ENCODE measurements at places on chromosomes 4 and X.

- no peak for DNase-seq
Observed at GRCh38 chr4:153335665-153336064, 8.8 kb upstream of the MND1 start.

GRCh38 chr4:89056953-89057398 lies at the start of gene FAM13A:
Gene FAM13A (minus strand): TSS chr4:89057185. CDS start chr4:89056964, 221 bp downstream.
- peak; percentile 85 for DNase-seq

GRCh38 chrX:153469811-153470410 lies 465 bp downstream of the HAUS7 start:
- no peak for DNase-seq

- DNase-seq, result no peak
Observed at GRCh38 chrX:36581030-36581429, 427.1 kb upstream of the FAM47C start.

DNA sequence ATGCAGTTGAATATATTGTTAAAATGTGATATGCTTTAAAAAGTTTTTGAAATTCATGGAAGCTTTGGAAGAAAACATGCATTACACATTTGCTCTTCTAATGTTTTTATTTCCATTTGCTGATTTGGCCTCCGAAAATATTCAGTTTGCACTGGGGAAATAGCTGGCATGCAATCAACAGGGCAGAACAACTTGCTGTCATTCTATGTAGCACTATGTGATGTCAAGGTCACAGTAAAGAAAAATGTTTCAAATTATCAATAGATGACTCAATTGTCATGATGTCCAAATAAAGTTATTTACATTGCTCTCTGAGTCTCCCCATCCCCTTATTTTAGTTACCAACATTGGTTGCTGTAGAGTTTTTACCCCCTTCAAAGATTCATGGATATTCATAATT lies 119.2 kb downstream of the TLL1 start:
- DNase-seq, result no peak

GRCh38 chrX:15336023-15336413 lies 695 bp upstream of the PIGA start:
- DNase-seq, result no peak

DNA sequence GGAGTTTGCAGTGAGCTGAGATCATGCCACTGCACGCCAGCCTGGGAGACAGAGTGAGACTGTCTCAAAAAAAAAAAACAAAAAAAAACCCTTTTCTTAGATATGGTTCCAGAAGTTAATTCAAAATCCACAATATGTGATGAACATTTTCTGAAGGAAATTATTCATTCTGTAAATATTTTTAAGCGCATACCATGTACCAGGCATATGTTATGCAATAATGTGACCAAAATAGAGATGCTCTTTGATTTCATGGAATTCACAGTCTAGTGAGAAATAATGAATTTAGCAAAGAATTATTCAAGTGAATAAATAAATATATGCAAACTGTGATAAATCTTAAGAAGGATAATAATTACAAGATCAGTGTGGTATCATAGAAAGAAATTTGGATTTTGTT lies 174.7 kb downstream of the GC start:
- DNase-seq, result no peak

GRCh38 chr4:139367421-139368090 lies 65.3 kb upstream of the NDUFC1 start:
- DNase-seq, result no peak

DNA sequence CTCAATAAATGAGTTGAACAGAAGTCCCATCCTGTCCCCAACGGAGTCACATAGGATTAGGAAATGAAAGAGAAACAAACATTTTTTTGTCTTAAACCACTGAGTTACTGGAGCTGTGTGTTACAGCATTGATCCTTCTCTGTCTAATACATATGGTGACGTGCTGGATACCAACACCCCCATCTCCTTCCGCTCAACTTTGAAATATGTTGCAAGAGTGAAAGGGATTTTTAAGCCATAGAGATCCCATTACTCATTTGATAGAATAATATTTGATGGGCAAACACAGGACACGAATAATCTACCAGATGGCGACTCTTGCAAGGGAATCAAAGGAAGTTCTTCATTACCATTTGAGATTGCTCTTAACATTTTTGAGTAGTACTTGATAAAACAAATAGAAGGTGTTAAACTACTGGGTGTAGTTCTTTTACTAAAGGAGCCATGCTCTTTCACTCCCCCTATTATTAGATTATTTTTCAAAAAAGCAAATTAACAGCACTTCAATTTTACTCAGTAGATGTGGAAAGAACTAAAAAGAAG lies 140.5 kb downstream of the PACRGL start:
- DNase-seq, result no peak

- no peak for DNase-seq
Observed at GRCh38 chr4:46131498-46132057, 7.7 kb upstream of the GABRG1 start.

DNA sequence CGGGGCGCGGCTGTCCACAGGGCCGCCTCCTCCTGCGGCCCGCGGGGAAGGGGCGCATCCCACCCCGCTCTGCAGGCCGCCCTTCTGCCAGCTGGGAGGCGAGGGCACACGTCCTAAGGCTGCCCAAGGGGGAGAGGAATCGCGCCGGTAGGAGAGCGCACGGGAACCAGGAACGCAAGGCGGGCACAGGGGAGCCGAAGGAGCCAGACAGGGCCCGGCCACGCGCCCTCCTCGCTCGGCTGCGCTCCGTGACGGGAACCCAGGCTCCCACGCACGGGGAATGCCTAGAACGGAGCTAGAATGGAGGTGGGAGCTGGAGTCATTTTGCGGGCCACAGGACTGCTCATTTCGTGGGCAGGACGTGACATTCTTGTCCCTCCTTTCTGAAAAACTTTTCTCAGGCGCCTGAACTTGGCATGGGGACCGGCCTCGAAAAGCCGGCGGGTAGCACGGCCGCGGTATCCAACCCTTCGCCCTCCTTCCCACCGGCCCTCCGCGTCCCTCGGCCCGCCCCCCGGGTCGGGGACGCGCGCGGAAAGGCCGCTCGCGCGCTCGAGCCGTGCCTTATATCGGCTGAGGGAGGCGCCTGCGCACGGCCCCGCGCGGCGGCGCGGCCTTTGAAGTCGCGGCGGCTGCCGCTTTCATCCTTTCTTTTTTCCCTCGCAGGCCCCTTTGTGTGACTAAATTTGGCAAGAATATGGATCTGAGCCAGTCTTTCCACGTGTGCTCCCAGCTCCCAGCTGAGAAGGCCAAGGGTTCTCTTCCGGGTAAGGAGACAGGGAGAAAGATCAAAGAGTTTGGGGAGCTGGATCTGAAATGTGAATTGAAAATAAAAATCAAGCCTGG lies 4.2 kb upstream of the LEF1 start:
- peak; percentile 64 for DNase-seq

- DNase-seq, result no peak
Observed at GRCh38 chr4:182203872-182204411, 39.3 kb upstream of the TENM3 start.

DNA sequence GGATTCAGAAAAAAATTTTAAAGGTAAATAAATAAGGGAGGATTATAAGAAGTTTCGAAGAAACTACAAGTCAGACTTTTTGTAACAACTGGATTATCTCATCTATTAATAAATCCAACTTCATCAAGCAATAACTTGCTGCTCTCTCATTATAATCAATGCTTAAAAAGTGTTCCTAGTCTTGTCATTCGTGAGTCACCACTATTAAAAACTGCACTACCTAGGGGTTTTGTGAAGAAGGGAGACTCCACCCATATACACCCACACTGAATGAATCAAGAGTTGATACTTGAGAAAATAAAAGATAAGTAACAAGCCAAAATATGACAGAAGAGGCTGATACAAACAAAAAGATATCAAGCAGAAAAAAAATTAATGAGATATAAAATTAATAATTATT lies 360.5 kb downstream of the ZNF674 start:
- no peak for DNase-seq

GRCh38 chr4:20019310-20020015 lies 232.2 kb upstream of the SLIT2 start:
- no peak for DNase-seq

DNA sequence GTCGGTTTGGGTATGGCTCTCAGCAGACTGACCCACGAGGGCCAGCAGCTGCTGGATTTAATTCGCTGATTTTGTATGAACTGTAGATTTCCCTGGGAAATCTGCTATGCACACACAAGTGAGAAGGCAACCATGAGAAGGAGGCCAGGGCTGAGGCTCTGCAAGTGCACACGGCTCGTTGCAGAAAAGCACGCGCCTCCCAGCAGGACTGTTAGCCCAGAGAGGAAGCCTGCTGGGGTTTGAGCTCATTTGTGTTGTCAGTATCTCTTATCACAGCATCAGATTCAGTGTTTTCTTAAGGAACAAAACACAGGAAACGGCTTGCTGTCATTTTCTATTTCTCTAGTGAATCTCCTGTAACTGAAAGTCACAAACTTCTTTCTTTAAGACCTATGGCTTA lies 296.2 kb upstream of the FAT1 start:
- no peak for DNase-seq

DNA sequence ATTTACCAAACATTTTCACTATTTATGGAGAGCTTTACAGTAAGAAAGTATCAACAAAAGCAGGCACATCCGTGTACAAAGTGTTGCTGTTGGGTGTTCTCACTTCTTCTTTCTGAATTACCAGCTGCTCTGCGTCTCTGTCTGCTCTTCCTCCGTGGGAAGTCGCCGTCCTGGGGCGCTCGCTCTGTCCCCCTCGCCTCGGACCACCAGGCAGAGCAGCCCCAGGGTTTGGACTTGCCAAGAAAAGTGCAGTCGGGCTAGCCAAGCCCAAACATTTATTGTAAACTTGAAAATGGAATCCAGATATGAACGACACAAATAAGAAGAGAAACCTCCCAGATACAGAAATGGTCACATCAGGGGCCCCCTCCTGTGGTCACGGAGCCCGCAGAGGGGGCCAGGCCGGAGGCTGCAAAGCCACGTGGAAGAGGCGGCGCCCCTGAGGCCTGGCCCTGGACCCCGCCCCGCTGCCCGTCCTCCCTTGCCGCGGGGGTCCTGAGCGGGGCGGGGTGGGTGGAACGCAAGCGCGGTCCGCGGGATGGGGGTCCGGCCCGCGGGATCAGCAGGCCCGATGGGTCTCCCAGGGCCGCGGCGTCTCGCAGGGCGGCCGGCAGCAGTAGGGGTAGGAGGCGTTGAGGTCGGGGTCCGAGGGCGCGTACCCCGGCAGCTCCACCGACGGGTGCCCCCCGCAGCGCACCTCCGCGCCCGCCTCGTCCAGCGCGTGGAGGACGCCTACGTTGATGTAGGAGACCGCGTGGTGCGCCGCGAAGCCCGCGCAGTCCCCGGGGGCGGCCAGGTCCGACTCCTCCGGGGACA lies 1.5 kb downstream of the TMEM271 start:
- no peak for DNase-seq

DNA sequence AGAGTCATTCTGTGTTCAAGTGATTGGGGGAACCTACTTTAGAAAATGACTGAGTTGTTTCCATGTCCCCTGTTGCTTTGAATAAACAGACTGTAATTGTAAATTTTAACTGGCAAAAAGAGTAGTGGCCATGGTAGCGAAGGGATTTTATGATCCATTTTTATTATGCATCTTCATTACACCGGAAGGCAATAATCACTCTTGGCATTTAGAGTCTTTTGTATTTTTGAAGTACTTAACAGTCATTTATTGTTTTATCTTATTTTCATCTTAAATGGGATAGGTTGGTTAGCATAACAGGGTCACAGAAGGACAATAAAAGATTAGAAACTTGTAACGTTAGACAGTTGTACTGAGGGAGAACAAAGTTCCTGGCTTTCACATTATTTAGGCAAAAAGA lies 11.0 kb upstream of the OTC start:
- no peak for DNase-seq
